ENCODE measurements at places on chromosomes 7 and 10. TPM values are rescaled to one million over a fixed set of nuclear protein-coding genes. Genes with fewer than 3 reads are reported as not detected.

DNA sequence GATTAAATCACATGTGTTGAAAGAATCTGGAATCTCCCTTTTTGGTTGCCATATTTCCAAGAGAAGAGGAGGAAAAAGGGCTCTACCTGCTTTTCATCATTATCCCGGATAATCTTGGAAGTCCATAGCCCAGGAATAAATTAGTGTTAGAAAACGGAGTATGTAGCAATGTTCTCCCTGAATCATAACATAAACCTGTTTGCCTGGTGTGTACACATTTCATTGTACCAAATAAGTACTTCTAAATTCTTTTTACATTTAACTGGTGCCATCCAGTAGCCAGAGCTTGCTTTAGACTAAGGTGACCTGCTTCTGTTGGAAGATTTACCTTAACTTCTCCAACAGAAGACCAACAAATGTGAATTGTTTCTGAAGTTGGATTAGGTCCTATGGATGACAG lies 182.3 kb upstream of the C7orf33 start:
- DNase-seq = no peak

- no peak for DNase-seq
Observed at GRCh38 chr10:130758529-130758928, 553.0 kb downstream of the TCERG1L start.

DNA sequence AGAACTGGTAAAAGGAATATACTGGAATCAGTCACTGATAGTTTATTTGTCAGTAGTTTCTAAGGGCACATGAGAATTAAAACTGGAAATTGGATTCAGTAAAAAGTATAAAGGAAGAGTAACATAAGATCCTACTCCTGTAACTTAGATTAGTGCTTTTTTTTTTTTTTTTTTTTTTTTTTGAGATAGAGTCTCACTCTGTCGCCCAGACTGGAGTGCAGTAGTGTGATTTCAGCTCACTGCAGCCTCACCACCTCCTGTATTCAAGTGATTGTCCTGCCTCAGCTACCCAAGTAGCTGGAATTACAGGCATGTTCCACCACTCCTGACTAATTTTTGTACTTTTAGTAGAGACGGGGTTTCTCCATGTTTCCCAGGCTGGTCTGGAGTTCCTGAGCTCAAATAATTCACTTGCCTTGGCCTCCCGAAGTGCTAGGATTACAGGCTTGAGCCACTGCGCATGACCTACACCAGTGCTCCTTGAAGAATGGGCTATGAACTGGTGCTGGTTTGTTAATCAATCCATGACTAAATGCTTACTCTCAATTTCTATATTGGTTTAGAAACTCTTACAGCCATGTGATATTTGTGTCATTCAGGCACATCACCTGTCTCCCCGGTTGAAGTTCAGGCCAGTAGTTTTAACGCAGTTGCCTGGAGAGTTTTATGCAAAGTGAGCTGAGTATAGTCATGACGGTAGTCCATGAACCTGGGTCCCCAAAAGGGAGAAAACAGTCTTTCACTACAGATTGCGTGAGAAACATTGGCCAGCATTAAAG lies 65.0 kb downstream of the ZEB1 start:
- no peak for DNase-seq

- DNase-seq = no peak
Observed at GRCh38 chr7:7668706-7669105, 28.2 kb downstream of the UMAD1 start.

GRCh38 chr10:71397296-71398212 lies 834 bp downstream of the CDH23 start:
- no peak for DNase-seq

DNA sequence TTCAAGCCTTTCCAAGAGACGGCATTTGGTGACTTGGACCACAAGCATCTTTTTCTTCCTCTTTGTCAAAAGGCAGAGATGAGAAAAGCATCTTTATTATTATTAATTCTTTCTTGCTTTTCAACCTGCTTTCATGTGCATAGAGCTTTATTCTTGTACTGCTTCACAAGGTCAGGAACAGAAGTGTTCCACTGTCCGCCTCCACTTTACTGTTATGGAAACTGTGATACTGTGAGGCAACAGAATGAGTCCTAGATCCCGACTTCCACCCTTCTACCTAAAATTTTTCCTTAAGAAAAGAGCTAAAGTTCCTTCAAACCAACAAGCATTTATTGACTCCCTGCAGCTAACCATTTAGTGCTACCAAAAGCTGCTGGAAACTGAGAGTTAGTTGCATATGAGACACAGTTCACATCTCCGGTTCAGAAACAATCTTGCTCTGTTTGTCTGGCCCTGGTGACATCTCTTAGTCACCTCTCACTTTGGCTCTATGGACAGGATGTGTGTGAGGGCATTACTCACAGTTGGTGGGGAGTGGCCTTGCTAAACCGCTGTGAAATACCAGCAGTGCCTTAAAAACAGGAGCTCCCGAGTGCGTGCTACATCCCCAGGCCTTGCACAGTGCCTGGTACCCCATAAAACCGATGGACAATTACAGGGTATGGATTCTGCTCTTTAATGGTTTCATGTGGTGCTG lies 77.1 kb upstream of the TRIL start:
- DNase-seq = no peak

GRCh38 chr7:134704827-134705226 lies 58.2 kb downstream of the BPGM start:
- no peak for DNase-seq

DNA sequence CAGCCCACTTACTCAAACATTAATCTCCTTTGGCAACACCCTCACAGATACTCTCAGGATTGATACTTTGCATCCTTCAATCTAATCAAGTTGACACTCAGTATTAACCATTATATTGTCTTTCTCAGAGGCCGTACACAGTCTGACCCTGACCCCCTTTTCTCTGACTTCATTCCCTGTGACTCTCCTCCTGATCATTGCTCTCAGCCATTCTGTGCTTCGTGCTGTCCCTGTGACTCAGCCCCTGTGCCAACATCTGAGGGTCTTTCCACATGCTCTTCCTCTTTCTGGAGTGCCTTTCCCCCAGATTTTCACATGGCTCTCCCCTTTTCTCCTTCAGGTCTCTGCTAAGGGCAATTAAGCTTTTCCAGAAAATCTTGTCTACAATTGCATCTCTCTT lies 289.0 kb upstream of the PHYHIPL start:
- DNase-seq = no peak

DNA sequence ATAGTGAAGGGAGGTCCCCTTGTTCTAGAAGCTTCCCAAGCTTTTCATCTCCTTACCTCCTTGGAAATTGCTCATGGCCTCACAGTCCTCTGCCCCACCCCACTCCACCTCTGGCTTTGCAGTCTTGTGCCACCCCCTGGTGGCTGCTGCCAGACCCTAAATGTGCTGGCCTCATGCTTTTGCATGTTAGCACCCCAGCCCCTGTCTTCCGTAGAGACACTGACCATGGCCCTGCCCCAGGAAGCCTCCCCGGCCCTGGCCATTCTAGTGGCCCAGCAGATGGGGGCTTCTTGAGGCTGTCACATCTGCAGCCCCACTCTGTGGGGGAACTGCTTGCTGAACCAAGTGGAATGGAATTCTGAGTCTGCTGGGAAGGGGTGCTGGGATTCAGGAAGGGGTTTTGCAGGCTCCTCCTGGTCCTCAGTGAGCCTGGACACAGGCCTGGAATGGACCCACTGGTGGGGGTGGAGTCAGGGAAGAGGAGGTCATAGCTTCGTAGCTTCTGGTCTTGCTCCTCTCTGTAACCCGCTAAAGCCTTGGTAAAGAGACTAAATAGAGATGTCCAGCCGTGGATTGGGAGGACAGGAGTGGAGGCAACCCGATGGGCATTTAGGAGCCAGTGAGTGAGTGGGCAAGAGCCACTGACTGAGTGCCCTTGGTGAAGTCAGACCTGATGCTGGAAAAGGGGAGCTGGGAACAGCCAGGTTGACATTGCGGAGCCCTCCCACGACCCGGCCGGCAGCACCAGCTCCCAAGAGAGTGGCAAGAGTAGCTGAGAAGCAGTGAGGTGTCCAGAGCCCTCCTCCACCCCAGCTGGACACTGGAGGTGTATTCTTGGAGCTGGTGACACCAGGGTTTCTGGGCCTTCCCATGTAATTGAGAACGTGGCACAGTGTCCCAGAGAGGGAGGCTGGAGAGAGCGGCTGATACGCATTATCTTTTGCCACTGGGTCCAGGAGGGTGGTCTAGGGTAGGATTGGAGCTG lies 20.9 kb downstream of the RAMP3 start:
- DNase-seq = peak; percentile 22

DNA sequence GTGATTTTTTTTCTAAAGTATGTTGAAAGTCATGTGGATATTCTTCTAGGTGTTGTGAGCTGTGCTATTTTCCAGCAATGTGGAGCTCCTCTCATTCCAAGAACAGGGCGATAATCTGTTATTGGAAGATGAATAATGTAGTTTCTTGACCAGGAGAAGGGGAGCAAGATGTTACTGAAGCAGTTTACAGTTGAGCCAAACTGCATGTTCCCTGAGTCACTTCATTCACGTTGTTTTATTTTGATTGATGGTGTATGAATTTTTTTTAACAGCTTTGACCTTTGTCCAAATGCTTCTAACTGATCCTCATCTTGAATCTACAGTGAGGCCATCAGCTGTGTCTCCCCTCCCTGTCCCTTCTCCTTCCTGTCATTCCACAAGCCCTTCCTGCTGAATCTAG lies 277.1 kb upstream of the KLF6 start:
- DNase-seq = no peak

DNA sequence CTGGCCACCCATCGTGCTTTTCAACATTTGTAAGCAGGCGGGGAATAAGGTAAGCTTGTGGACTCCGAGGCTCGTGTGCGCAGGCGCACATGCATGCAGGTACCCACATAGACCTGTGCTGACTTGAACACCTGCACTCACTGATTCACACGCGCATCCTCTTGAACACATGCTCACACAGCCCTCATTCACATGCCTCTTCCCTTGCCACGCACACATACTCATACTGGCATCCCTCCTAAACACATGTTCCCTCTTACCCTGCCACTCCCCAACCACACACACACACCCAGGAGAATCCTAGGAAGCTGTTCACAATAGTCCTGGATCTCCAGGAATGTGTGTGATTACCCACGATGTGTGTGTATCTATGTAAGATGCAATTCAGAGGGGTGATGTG lies 44.1 kb upstream of the LBX1 start:
- no peak for DNase-seq

DNA sequence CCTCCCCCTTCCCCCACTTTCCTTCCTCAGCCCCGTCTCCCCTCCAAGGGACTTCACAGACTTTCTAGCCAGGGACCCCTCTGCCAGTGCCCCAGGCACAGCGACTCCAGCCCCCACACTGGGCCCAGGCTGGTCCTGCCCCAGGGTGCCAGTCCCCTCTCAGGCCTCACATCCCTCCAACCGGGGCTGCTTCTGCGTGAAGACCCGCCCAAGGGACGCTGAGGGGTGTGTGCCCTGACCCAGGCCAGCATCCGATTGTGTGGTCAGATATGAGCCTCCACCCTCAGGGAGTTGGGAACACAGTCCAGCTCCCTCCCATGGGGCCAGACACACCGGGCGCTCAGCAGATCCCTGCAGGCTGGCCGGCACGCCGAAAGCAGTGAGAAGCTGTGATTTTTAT lies 97.0 kb downstream of the MICALL2 start:
- DNase-seq = no peak

DNA sequence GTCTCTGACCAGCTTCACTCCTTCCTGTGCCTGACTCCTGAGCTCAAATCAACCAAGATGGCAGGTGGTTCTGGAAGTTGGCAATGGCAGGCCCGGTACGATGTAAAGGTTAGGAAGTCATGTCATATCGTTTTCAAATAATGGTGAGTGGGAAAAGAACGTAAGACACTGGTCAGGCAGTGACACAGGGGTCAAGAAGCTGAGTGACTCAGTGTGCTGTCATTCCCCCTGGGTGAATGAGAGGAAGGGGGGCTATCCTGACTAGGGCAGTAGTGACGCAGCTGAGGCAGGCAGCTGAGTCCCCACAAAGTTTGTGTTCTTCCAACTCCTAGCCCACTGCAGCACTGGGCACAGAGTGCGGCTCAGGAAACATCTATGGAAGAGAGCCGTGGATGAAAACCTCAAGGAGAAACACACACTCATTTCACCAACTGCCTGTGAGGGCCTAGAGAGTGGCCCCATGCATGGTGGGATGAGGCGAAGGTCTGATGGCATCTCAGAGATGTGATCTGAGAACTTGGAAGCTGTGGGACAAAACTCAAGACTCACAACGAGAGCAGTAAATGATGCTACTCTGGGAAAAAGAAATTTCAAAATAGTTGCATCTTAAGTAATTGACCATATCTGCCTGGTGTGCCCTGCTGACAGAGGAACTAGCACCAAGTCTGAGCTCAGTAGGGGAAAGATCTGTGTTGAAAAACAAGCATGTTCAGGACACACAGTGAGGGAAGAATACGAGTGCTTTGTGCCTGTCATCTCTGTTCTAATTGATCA lies 23.2 kb downstream of the CREB3L2 start:
- no peak for DNase-seq

DNA sequence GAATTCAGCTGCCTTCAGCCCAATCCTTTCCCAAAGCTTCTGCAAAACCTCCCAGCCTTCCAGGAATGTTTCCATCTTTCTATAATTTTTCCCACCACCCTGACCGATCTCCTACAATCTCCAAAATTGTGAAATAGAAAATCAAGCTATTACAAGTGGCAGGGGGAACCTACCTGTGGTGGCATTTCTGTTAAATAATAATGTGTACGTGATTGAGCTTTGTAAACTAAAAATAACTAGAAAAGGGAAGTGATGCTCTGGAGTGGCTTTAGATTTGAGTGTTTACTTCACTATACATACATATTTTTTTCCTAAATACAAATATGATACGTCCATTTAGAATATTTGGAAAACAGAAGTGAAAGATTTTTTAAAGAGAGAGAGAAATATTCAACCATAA lies 593.6 kb downstream of the GRM8 start:
- DNase-seq = no peak

- DNase-seq = no peak
Observed at GRCh38 chr7:53768186-53768585, 732.8 kb downstream of the POM121L12 start.

The PTPRN2 gene
- total RNA-seq = 52.2 TPM

The TMEM229A gene
- total RNA-seq = 1.2 TPM

The SLC26A3 gene
- not detected for total RNA-seq

The KIF11 gene
- 5.3 TPM for total RNA-seq

The RBM33 gene
- 44.4 TPM for total RNA-seq

The GRID2IP gene
- 0.41 TPM for total RNA-seq

The PDK4 gene
- total RNA-seq = 2.9 TPM

The ANXA8L1 gene
- not detected for total RNA-seq

The CTTNBP2 gene
- total RNA-seq = 34.2 TPM

The CXCL12 gene
- total RNA-seq = 13.9 TPM

The IFIT1 gene
- total RNA-seq = 5.7 TPM
